ENCODE measurements at places on chromosomes 4 and X. TPM values are rescaled to one million over a fixed set of nuclear protein-coding genes. Genes with fewer than 3 reads are reported as not detected.

Gene MTMR1
- 49.4 TPM for total RNA-seq

Gene ZNF157
- total RNA-seq: 0.34 TPM

DNA sequence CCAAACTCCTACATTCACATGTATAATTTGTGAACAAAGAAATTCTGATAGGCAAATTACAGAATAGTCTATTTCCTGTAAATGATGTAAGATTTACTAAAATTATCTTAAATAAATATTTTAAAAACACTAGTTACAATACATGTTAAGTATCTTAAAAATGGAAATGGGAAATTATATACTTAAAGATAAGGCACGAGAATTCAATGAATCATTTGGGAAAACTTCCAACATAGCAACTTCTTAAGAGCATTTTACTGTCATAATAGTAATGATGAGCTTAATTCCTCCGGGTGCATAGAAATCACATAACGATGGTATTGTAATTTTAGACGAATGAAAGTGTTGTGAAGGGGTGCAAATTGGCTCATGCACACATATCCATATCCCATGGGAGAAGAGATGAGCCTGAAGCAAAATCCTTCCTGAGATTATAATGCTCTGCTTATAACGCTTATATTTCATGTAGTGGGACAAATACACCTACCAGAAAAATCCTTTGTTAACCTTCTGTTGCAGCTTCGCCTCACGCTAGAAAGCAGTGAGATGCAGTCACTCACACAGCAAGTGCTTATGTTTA is 873.5 kb downstream of the PDHA2 start:
- H3K4me3 ChIP-seq: no peak overlapping the region
- H3K27ac ChIP-seq: no peak overlapping the region
- no peaks in the 10 kb centered on the region for H3K27me3 ChIP-seq
- no peak for DNase-seq
- no peaks in the 10 kb centered on the region for H3K4me1 ChIP-seq

DNA sequence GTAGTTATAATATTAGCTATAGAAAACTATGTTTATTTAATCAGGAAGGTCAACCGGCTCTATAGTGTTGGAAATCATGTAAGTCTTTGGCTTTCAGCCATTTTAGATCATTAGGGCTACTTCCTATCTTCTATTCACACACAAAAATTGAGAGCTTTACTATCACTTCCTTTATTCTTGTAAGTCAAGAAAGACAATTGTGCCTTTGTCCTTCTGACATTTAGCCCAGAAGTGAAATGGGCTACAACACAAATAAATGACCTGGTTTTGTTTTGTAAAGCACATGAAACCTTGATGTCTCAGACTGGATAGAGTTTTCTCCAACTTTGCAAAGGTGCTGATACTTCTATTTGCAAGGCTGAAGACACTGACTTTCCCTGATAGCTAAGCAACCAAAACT is 122.4 kb upstream of the ACSL4 start:
- H3K4me3 ChIP-seq: no peak overlapping the region
- H3K27ac ChIP-seq: no peak overlapping the region
- no peak for DNase-seq
- H3K36me3 ChIP-seq: no peaks in the 10 kb centered on the region
- peaks cover 4% of the 10 kb centered on the region for H3K27me3 ChIP-seq
- peaks cover 8% of the 10 kb centered on the region for H3K4me1 ChIP-seq

- H3K4me3 ChIP-seq: no peak overlapping the region
- peaks cover 20% of the 10 kb centered on the region for H3K27me3 ChIP-seq
- no peak for DNase-seq
- no peaks in the 10 kb centered on the region for H3K4me1 ChIP-seq
- no peaks in the 10 kb centered on the region for H3K36me3 ChIP-seq
Observed at GRCh38 chr4:89661173-89661899, 175.6 kb downstream of the SNCA start.

DNA sequence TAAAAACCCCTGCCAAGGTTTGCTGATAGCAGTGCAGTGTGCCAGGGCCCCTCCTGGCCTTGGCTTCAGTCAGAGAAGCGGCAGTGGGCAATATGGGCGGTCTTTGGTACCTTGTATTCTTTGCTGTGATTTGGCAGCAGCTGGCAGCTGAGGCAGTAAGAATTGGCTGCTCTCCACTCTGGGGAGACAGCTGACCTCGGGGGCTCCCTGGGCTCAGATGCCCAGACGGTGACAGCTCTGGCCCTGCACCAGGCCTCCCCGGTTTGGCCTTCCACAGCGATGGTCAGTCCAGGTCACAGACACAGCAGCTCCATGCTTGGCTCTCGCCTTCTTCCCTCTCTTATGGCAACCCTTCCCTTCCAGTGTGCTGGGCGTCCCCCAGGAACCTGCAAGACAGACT is 330.9 kb downstream of the BCOR start:
- DNase-seq: no peak
- no peaks in the 10 kb centered on the region for H3K27me3 ChIP-seq

- no peaks in the 10 kb centered on the region for H3K4me1 ChIP-seq
- no peak overlapping the region for H3K4me3 ChIP-seq
- H3K27me3 ChIP-seq: peaks cover 4% of the 10 kb centered on the region
- H3K27ac ChIP-seq: no peak overlapping the region
Observed at GRCh38 chr4:74410272-74410671, 34.7 kb upstream of the AREG start.
